ENCODE measurements at places on chromosomes 7 and 10.

DNA sequence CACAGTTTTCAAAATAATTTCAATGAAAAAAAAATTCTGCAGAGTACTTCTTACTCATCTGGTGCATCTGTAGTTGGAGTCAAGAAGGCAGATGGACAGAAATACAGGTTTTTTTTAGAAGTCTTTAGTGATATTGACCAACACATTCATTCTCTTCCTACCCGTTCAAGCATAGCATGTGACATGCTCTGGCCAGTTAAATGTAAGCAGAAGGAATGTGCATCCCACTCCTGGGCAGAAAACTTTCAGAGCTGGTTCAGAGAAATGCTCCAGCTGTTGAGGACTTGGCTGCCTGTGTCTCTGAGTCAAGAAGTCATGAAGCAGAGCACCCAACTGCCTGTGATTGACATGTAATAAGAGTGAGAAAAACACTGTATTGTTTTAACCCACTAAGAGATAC lies 665.3 kb upstream of the IGFBP3 start:
- no peak for DNase-seq

- DNase-seq, result no peak
Measured at GRCh38 chr10:4655406-4655805, 170.6 kb upstream of the AKR1E2 start.

DNA sequence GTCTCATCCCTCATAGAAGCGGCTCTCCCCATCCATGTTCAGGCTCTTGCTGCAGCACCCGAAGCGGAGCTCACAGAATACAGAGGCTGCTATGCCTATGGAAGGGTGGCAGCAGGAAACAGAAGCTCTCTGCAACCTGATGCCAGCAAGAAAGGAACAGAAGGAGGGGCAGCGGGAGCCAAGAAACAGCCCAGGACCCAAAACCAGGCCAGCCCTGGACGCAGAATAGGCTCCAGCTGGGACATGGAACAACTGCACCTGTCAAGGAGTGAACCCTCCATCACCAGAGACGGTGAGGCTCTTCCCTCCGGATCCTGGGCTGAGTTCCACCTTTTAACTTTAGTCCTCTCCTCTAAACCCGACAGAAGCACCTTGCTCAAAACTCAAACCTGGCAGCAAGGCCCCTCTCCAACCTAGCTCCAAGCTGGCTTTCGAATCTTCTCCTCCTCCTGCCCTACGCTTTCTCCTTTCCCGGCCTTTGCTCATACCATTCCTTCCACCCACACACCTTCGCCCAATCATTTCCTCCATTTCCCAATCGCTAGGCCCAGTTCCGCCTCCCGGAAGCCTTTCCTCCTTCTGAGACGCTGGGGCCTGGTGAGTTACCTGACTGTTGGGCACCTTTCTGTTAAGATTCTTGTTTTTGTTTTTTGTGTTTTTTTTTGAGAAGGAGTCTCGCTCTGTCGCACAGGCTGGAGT lies 122.8 kb upstream of the ZNF92 start:
- DNase-seq, result no peak

DNA sequence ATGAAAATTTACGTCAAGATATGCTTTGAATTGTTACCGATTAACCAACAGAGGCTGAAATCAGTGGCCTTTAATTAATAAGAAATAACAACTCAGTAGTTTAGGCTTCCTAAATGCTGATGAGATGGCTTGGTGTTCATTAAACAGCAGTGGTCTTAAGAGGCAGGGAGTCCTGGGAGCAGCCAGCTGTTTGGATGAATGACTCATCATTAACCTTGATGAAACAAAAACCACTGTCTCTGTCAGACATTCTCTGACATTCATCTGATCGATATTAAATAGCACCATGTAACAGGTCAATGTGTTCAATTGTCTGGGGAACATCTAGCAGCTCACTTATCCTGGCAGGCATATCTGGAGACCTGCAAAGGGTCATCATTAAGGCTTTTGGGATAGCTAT lies 234.2 kb upstream of the LRRN3 start:
- no peak for DNase-seq

DNA sequence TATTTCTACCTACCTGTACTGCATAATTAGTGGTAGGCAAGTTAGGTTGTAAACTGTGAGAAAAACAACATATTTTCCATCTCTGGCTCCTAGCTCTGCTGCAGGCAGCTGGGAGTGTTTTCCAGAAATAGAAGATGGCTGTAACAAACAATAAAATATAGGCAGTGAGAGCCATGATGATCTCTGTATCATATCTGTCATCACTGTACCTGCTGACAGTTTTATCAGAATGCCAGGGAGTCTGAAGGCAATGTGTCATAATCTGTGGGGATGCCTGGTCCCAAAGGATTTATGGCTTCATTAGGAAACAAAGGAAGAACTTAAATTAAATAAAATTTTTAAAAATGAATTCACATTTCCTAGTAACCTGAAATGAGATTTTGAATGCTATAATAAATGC lies 160.9 kb upstream of the SMIM30 start:
- no peak for DNase-seq

DNA sequence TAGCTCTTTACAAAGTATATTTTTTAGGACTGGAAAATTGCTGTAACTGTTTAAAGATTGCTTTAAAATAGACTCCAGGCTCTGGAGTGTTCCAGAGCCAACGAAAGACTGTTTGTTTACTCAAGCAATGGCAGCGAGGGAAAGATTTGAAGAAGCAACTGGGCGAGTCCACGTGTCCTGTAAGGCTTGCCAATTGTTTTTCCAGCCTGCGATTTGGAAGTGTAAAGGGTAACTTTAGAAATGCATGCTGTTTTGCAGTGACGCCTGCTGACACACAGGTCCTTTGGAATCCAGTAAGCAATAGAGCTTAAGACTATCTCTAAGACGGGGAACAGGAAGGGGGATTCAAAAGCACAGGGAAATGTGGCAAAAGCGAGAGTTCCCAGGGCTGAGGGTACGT lies 55.8 kb downstream of the TACC2 start:
- no peak for DNase-seq

DNA sequence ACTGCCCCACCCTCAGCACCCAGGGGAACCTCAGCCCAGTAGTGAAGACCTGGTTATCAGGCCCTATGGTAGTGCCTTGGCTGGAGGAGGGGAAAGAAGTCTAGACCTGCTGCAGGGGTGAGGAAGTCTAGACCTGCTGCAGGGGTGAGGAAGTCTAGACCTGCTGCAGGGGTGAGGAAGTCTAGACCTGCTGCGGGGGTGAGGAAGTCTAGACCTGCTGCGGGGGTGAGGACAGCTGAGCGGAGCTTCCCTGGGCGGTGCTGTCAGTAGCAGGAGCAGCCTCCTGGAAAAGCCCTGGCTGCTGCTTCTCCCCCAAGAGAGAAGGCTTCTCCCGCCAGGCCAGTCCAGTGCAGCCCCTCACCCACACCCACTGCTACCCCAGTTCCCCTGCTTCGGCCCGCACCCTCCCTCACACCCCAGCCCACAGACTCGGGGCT lies 6.3 kb downstream of the NOS3 start:
- no peak for DNase-seq

DNA sequence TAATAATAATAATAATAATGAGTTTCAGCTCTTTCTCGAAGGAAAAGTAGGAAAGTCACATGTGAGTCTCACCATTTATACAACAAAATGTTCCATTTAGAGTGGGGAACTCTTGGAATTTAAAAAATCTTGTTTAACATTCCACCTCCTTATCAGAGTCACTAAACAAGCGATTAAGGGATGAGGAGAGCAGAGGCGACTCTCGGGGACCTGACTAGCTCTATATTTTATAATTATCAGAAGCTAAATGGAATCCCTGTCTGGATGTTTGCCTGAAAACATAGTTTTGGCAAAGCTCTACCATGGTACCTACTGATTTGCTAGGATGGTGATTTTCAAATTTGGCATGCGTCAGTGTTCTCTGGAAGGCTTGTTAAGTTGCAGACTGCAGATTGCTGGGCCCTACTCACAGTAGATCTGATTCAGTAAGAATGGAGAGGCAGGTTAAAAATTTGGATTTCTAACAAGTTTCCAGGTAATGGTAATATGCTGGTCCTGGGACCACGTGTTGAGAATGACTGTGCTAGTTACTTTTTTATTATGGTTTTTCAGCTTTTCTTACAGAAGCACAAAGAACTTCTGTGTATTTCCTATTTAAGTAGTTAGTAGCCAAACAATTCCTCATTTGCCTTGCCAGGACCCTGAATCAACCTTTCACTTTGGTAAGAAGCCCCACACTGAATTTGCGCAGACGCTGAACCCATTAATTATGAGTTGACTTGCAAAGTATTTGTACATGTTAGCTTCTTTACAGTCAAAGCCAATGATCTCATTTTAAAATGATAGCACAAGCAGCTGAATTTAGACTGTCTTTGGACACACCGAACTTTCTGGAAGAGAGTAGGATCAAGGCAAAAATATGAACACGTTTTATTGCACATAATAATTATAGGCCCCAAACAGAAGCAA lies 39.5 kb downstream of the CPED1 start:
- DNase-seq, result no peak

Data from NCI-H1105 (cell line).